ENCODE measurements at places on chromosomes 7 and 10.

DNA sequence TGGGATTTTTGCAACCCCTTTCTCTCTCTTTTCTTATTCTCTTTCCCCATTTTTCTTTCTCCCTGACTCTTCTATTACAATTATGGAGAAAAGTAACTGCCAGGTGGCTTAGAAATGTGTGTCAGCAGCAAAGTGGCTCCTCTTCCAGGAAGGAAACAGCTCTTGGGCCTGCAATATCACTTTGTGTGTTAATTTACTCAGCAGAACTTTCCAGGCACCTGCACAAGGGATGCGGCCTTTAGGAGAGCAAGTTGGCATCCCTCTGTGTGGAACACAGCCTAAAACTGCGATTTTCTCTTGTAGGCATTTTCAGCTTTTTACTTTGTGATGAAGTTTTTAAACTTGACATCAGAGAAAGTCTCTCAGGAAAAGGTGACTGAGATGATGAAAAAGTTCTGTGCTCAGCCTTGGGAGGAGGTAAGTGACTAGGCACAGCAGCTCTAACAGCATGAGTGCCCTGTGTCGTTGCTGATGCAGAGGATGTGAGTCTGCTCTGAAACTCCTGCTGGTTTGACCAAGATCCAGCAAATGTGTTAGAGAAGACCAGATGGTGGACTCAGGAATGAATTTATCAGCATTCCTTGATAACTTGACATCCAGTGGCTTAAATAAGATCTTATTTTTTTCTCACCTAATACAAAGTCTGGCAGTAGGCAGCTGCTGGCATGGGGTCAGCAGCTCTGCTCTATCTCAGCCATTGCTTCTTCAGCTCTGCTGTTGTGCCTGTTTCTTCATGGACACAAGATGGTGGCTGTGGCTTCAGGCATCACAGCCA is 47.4 kb upstream of the CC2D2B start:
- DNase-seq = no peak

- no peak for DNase-seq
Observed at GRCh38 chr7:34734771-34735170, 76.8 kb downstream of the NPSR1 start.

GRCh38 chr7:72152161-72153131 is 259.7 kb downstream of the CALN1 start:
- DNase-seq = no peak

DNA sequence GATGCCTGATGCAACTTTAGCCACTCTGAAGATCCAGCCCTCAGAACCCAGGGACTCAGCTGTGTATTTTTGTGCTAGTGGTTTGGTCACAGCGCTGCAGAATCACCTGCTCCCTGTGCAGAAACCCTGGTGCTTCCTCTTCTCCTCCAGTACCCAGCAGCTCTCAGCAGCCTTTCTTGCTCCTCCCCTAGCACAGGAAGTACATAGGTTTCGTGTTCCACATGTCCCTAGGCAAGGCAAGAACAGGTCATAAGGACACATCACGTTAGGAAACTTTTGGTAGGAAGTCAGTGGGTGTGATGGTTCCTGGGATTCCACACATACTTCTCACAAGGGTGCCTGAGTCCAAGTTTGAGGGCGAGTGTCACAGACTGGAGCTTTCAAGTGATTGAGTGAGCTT is 167.9 kb upstream of the PRSS1 start:
- DNase-seq = no peak
